Activated T-helper 2 cell treated with anti-CD3 and anti-CD28 coated beads, Interferon-gamma antibody, Interleukin-2, Interleukin-4, amounts not matched to agents 10 μg/mL and 5 μg/mL and 100 μg/mL, durations not matched to agents 14 hours and 24 hours and 36 hours (primary cell): ENCODE measurements at places on chromosomes 5 and 9.
A peak's percentile ranks its signal among the peaks of the same experiment; 100 is the strongest.

GRCh38 chr5:143200781-143201398 is 202.6 kb downstream of the NR3C1 start:
- peaks cover 38% of the 10 kb centered on the region for H3K36me3 ChIP-seq
- no peak overlapping the region for H3K4me3 ChIP-seq
- H3K27me3 ChIP-seq: no peaks in the 10 kb centered on the region
- no peak for DNase-seq
- peaks cover 18% of the 10 kb centered on the region for H3K4me1 ChIP-seq

DNA sequence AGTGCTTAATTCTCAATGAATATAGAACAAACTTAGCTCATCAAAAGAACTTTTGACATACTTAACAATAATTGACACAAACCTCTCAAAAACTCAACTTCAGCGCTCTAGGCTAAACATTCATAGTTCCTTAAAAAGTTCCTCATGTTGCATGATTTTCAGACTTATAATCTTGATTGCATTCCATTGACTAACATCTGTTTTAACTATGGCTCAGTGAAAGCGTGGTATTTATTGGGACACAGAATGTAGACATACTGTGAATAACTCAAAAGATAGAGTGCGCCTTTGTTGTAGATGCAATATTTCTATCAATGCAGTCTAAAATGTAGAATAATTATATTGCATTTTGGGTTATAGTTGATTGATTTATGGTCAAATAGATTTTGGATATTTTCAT is 227.1 kb upstream of the HAPLN1 start:
- no peaks in the 10 kb centered on the region for H3K27me3 ChIP-seq
- H3K27ac ChIP-seq: no peak overlapping the region
- no peaks in the 10 kb centered on the region for H3K4me1 ChIP-seq
- no peaks in the 10 kb centered on the region for H3K36me3 ChIP-seq

- no peak for DNase-seq
- H3K4me1 ChIP-seq: peaks cover 35% of the 10 kb centered on the region
Measured at GRCh38 chr9:95508242-95508967, 8.4 kb downstream of the PTCH1 start.

DNA sequence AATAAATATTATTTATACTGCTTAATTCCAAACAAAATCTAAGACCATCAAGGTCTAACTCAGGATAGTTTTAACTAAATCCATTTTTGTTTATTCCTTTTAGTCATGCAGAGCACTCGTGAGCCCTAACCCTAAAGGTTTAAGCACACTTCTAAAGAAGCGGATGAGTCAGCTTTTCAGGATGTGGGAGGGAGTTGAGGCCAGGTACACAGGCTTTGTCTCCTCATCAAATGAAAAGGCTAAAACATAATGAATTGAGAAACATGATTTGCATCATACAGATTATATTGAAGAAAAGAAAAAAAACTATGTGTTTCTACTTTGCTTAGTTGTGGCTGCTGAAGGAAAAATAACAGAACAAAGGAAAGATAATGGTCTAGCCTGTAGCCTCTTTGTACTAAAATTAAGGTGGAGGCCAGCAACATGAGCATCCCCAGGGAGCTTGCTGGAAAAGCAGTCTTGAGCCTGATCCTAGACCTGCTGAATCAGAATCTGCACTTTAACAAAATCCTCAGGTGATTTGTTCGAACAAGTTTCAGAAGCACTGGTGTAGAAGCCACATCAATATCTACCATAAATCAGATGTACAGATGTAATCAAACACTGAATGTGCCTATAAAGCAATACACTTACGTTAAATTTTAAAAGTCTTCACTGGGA is 21.1 kb upstream of the ISCA1 start:
- peak overlapping the region; percentile 95 for H3K27ac ChIP-seq
- H3K4me3 ChIP-seq: peak overlapping the region; percentile 64
- H3K36me3 ChIP-seq: peaks cover 85% of the 10 kb centered on the region
- H3K4me1 ChIP-seq: peaks cover 48% of the 10 kb centered on the region
- peak; percentile 26 for DNase-seq

- peaks cover 19% of the 10 kb centered on the region for H3K4me1 ChIP-seq
- no peak overlapping the region for H3K4me3 ChIP-seq
- H3K27me3 ChIP-seq: no peaks in the 10 kb centered on the region
- no peak for DNase-seq
- H3K27ac ChIP-seq: no peak overlapping the region
- no peaks in the 10 kb centered on the region for H3K36me3 ChIP-seq
Measured at GRCh38 chr5:40587376-40587775, 92.3 kb upstream of the PTGER4 start.

GRCh38 chr5:41193456-41194205 is 19.7 kb downstream of the C6 start:
- no peak for DNase-seq
- no peaks in the 10 kb centered on the region for H3K27me3 ChIP-seq
- no peak overlapping the region for H3K4me3 ChIP-seq
- H3K36me3 ChIP-seq: no peaks in the 10 kb centered on the region
- H3K27ac ChIP-seq: no peak overlapping the region
- no peaks in the 10 kb centered on the region for H3K4me1 ChIP-seq

DNA sequence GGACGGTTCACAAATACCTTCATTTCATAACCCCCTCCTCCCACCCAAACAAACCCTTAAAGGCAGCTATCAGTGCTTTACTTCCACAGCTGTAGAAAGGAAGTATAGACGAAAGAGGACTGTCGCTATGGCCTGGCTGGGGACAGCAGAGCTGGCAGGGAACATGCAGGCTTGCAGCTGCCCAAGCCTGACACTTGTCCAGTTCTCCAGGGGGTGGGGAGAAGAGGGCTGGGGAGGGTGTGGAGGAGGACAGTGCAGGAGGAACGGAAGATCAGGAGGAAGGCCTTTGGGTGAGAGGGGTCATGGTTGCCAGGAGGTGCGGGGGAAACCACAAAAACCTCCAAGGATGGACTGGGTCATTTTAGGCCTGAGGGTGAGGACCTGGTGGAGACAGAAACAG is 25.9 kb downstream of the ARPC5L start:
- H3K27me3 ChIP-seq: no peaks in the 10 kb centered on the region
- no peak overlapping the region for H3K4me3 ChIP-seq
- H3K4me1 ChIP-seq: no peaks in the 10 kb centered on the region
- no peak for DNase-seq
